Activated CD4-positive, alpha-beta T cell treated with anti-CD3 and anti-CD28 coated beads, Interleukin-2, Interleukin-4, amounts not matched to agents 100 ng/mL and 50 ng/mL, durations not matched to agents 16 hours and 8 hours (primary cell): ENCODE measurements at places on chromosomes 5 and 9.

GRCh38 chr5:126365446-126366198 lies 57.6 kb upstream of the GRAMD2B start:
- DNase-seq: no peak

- DNase-seq: no peak
Measured at GRCh38 chr9:125061391-125061790, 81.9 kb downstream of the SCAI start.

GRCh38 chr9:88551546-88552137 lies 16.7 kb downstream of the NXNL2 start:
- no peak for DNase-seq

- no peak for DNase-seq
Measured at GRCh38 chr9:110900917-110901316, 137.4 kb downstream of the LPAR1 start.

DNA sequence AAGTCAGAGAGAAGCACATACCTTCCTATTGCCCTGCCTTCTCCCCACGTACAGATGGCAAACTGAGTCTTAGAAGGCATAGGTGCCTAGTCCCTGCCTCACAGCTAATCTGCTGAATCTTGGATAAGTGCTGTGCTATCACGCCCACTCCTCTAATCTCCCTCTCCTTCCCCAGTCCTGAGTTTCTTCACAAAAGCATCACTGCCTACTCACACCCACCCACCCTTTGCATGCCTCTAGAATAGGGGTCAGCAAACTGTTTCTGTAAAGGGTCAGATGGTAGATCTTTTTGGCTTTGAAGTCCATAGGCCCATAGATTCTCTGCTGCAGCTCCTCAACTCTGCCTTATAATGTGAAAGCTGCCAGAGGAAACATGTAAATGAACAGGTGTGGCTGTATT lies 23.2 kb upstream of the JADE2 start:
- no peak for DNase-seq

GRCh38 chr5:75460942-75461610 lies 50.4 kb downstream of the CERT1 start:
- DNase-seq: no peak

- DNase-seq: no peak
Measured at GRCh38 chr5:669111-669841, 23.9 kb downstream of the TPPP start.

GRCh38 chr9:130294664-130295063 lies 29.1 kb downstream of the HMCN2 start:
- no peak for DNase-seq
